AG09319 (cell line): ENCODE measurements at places on chromosomes 6 and 20.

DNA sequence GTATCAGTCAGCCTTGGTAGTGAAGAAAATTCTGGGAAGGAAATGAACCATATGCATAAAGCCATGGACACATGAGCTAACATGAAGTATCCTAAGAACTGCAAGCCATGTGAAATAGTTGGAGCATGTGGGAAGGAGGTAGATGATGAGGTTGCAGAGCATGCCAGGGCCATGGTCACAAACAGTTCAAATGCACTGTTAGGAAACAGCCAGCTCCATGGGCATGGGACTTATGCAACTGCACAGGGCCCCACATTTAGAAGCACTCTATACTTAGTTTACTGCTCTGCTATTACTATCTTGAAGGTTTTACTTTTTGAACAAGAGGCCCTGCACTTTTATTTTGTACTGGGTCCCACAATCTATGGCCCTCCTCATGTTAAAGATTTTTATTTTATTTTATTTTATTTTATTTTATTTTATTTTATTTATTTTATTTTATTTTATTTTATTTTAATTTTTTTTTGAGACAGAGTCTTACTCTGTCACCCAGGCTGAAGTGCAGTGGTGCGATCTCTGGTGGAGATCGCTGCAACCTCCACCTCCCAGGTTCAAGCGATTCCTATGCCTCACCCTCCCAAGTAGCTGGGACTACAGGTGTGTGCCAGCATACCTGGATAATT lies 169.1 kb downstream of the IBTK start:
- no peak for DNase-seq

GRCh38 chr6:15473741-15474161 lies 189.1 kb downstream of the DTNBP1 start:
- peak; percentile 59 for DNase-seq

GRCh38 chr6:51541847-51542246 lies 545.6 kb downstream of the PKHD1 start:
- no peak for DNase-seq

DNA sequence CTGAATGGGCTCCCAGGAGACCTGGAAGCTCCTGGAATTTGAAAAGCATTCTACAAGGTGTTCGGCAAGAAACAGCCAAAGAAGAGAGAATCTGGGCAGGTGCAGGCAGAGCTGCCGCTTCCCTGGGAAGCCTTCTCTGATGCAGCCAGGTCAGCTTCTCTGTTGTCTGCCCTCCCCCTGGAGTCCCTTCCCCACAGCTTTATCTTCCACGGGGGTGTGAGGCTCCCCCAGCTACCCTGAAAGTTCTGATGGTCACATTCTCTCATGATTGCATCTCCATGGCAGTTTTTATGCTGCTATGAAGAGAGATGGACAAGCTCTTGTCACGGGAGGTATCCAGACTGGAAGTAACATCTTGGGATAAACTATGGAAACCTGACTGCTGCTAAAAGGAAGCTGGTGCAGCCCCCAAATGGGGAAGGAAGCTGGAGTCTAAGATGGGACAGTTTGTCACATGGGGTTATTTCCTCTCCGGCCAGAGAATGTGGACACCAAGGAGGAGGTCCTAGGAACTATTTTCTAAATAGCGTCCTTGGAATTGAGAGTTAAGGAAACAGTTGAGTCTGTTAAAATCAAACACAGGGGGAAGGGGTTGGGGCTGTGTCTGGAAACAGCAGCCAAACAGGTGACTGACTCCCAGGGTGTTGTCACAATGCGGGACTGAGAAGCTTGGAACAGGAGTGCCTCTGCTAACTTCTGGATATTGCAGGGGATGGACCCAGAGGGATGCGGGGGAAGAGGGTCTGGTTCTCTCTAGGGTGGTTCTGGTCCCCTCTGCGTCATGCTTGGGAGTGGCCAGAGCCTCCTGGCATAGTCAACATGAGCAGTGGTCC lies 91.1 kb downstream of the ASXL1 start:
- DNase-seq: no peak

DNA sequence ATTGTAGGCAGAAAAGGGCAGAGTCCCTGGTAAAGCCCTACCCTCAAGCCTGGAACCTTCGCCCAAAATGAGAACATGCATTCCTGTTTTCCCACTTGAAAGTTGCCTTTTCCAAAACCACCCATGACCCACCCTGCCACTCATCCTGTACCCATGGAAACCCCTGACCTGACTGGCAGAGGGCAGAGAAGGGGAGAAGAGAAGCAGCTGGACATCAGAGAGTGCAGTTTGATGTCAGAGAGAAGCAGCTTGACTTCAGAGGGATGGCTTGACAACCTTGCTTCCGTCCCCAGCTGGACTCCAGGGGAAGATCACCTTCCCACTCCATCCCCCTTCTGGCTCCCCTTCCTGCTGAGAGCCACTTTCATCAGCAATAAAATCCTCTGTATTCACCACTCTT lies 123.6 kb upstream of the SHLD1 start:
- DNase-seq: no peak

- no peak for DNase-seq
Observed at GRCh38 chr6:33585403-33586107, 5.5 kb upstream of the BAK1 start.

DNA sequence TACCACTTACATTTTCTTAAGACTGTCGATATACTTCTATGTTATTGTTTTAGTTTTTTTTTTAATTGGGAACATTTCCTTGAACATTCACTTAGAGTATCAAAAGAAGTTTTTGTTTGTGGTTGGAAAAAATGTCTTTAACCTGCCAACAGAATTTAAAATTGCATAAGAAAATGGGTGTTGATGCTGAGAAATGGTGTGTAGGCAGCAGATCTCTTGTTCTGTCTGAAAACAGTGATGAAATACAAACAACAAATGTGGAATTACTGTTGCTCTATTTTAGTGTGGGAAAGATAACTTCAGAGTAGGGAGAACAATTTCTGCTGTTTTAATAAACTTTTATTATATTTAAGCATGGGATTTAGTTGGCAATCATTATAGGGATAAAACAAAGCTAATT lies 293.5 kb downstream of the CDKAL1 start:
- peak; percentile 70 for DNase-seq

GRCh38 chr20:55961376-55962330 lies 43.7 kb downstream of the CBLN4 start:
- no peak for DNase-seq

- DNase-seq: no peak
Observed at GRCh38 chr6:23522792-23523547, 603.0 kb upstream of the NRSN1 start.

- no peak for DNase-seq
Observed at GRCh38 chr6:107059606-107060005, 31.6 kb downstream of the MTRES1 start.

GRCh38 chr6:20669571-20670314 lies 135.5 kb downstream of the CDKAL1 start:
- DNase-seq: no peak
